ENCODE measurements at places on chromosomes 3 and 15. TPM values are rescaled to one million over a fixed set of nuclear protein-coding genes. Genes with fewer than 3 reads are reported as not detected.

RTP3 gene
- total RNA-seq: not detected

MEF2A gene
- total RNA-seq: 24.1 TPM

GRAMD2A gene
- not detected for total RNA-seq

SETD2 gene
- 42.9 TPM for total RNA-seq

ARL6 gene
- 2.8 TPM for total RNA-seq

PLA1A gene
- 1.2 TPM for total RNA-seq

SMAD6 gene
- 0.31 TPM for total RNA-seq

ADCY5 gene
- total RNA-seq: not detected

CORO2B gene
- 0.07 TPM for total RNA-seq

CYP19A1 gene
- total RNA-seq: not detected

REC114 gene
- total RNA-seq: not detected

SKOR1 gene
- 0.95 TPM for total RNA-seq

ACAN gene
- not detected for total RNA-seq

CP gene
- total RNA-seq: not detected

P2RY1 gene
- 2.4 TPM for total RNA-seq

KBTBD13 gene
- total RNA-seq: not detected

GP9 gene
- total RNA-seq: not detected

PCLAF gene
- 70.6 TPM for total RNA-seq
